ENCODE measurements at places on chromosomes 3 and 15.
A peak's percentile ranks its signal among the peaks of the same experiment; 100 is the strongest.

- H3K4me1 ChIP-seq, result peaks cover 5% of the 10 kb centered on the region
- no peak overlapping the region for H3K27ac ChIP-seq
- no peaks in the 10 kb centered on the region for H3K27me3 ChIP-seq
- H3K36me3 ChIP-seq, result no peaks in the 10 kb centered on the region
These were observed 82.0 kb downstream of the GPR156 start for GRCh38 chr3:120203016-120203415.

GRCh38 chr3:30516238-30516637, 90.2 kb upstream of the TGFBR2 start:
- DNase-seq, result no peak
- H3K4me1 ChIP-seq, result peaks cover 63% of the 10 kb centered on the region
- no peak overlapping the region for H3K27ac ChIP-seq
- no peaks in the 10 kb centered on the region for H3K27me3 ChIP-seq
- no peaks in the 10 kb centered on the region for H3K36me3 ChIP-seq

DNA sequence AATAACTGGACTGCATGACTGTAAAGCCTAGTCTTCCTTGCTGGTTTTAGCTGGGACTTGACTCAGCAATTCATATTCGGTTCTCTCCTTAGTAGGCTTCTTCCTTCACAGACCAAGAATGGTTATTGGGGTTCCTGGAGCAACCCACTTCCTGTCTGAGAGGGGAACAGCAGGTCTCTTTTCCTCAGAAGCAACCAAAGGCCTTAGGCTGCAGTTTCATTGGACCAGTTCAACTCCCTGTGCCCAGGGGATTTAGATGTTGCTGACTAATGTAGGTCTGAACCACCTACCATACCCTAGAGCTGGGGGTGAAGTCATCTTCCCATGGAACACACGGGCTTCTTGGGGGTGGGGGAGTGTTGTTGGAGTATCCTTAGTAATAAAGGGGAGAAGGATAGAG, 84.0 kb upstream of the SKOR1 start:
- DNase-seq, result no peak
- H3K4me1 ChIP-seq, result peaks cover 19% of the 10 kb centered on the region
- H3K27me3 ChIP-seq, result no peaks in the 10 kb centered on the region
- no peak overlapping the region for H3K27ac ChIP-seq
- no peak overlapping the region for H3K4me3 ChIP-seq
- no peaks in the 10 kb centered on the region for H3K36me3 ChIP-seq

- H3K36me3 ChIP-seq, result no peaks in the 10 kb centered on the region
- no peaks in the 10 kb centered on the region for H3K4me1 ChIP-seq
- DNase-seq, result peak; percentile 31
- no peaks in the 10 kb centered on the region for H3K27me3 ChIP-seq
These were observed 131.6 kb upstream of the RASGRP1 start for GRCh38 chr15:38696109-38696727.

DNA sequence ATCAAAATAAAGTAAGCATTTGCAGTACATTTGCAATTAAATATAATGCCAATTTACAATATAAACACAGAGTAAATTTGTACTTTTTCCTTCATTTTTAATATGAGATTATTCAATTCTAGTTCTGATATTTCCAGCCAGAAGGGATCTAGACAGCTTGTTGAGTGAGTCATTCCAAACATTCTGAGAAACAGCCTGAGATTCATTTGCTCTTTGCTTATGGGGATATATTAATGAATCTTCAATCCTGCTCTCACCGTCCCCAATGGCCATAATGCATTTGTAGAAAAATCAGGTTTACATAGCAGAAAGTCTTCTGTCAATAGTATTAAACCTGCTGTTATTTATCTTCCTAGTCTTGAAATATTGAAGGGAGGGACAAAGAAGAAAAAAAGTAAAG, 554.2 kb downstream of the TUSC7 start:
- H3K4me1 ChIP-seq, result no peaks in the 10 kb centered on the region
- DNase-seq, result no peak
- no peak overlapping the region for H3K4me3 ChIP-seq
- H3K36me3 ChIP-seq, result no peaks in the 10 kb centered on the region
- no peaks in the 10 kb centered on the region for H3K27me3 ChIP-seq

Measured in stomach (tissue), 19 donors.